ENCODE measurements at places on chromosomes 4 and X. TPM values are rescaled to one million over a fixed set of nuclear protein-coding genes. Genes with fewer than 3 reads are reported as not detected.

Gene CTAG1A
- total RNA-seq, result not detected

Gene JAKMIP1
- 10.4 TPM for total RNA-seq

Gene DNAAF6
- total RNA-seq, result not detected

Gene NLGN3
- total RNA-seq, result 0.88 TPM

Gene EDA
- 59.0 TPM for total RNA-seq
